Kidney (tissue), 22 donors: ENCODE measurements at places on chromosomes 2 and 18. TPM values are rescaled to one million over a fixed set of nuclear protein-coding genes. Genes with fewer than 3 reads are reported as not detected.

The PSMA8 gene
- not detected for total RNA-seq

The FBXO41 gene
- total RNA-seq = 5.2 TPM

The ESPNL gene
- total RNA-seq = 2.7 TPM

GRCh38 chr18:55219059-55219458, 259.8 kb upstream of the CCDC68 start:
- DNase-seq = no peak

DNA sequence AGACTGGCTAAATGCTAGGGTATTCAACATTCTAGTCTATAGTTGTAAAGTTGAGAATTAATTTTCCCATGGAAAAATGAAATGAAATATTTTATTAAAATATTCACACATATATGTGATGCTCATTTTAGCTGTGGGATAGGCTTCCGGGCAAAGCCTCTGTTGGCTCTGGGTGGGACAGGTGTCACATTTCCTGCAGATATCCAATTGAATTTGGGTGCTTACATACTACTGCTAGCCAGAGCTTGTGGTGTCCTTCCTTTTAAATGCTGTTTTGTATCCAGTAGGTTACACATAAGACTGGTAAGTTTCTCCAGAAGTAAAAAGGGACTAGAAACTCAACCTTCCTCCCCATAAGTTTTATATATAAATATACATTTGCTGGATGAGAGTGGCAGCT, 73.8 kb downstream of the RPRM start:
- no peak for DNase-seq

- DNase-seq = no peak
Measured at GRCh38 chr2:215431778-215432758, 3.8 kb downstream of the FN1 start.

- DNase-seq = peak; percentile 46
Measured at GRCh38 chr18:27685807-27686412, 491.0 kb downstream of the CDH2 start.

DNA sequence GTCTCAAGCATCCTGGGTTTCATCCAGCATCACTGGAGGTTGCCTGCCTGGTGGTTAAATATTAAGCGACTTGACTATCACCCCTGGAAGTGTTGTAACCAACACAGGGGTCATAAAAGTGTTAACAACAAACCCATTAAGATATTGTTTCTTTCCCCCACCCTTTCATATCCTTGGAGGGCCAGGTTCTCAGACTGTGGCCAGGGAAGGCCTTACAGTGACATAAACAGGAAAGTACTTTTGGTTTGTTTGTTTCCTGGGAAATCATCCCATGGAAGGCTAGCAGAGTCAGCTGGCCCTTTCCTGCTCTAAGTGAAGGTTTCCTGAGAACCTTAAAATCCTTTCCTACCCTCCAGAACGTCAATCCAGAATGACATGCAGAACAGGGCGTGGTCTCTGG, 160.9 kb downstream of the CLIP4 start:
- DNase-seq = no peak

DNA sequence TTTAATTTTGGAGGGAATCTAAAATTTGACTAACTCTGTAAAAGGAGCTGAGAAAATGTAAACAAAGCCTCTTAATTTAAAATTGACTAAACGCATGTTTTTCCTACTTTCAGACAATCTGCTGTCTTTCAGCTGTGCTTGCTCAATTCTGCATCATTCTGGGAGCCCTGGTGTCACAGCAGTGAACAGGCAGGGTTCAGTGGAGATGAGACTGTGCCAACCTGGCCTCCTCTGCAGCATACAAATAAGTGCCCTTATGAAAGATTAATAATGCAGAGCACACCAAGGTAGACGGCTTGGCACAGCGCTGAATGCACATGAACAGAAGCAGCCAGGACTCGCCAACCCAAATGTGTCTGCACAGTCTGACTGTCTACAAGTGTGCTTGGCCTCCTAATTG, 222.0 kb upstream of the CHAC2 start:
- no peak for DNase-seq
